Kidney epithelial cell (primary cell): ENCODE measurements at places on chromosomes 12 and 14. TPM values are rescaled to one million over a fixed set of nuclear protein-coding genes. Genes with fewer than 3 reads are reported as not detected.

DNA sequence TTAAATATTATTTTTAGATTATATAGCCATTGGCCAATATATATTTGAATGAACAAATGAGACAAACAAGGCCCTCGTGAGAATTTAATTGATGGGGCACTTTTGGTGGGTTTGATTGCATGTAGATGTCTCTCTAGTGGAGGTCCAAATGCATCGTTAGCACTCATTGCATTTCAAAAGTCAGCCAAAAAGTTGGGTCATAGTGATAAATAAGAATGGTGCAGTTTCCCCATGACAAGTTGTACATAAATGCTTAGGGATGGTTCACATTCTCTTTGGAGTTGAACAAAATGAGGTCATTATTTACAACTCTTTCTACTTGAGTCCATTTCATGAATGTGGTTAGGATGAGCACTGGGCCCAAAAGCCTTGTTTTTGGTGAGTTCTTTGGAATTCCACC is 1.0 kb downstream of the BEST3 start:
- no peak for DNase-seq

DNA sequence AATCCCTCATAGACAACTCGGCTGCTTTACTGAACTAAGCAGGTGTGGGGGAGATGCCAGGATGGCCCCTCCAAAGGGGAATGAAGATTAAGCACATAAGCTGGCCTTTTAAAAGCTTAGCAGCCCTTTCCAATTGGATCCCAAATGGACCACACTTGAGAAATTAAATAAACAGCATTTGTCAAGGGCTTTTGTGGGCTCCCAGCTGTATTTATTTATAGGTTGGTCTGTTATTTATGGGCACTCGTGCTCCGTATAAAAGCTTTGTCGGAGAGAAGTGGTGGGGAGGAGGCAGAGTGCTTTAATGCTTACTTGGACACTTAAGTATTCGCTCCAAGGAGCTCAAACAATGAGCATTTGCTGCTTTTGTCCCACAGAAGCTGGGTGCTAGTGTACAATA is 580.2 kb downstream of the MED13L start:
- DNase-seq: no peak

- no peak for DNase-seq
Observed at GRCh38 chr12:112256780-112257179, 125.5 kb downstream of the HECTD4 start.

Gene KRT2
- total RNA-seq: not detected in 2 replicates

Gene MYH6
- not detected in 2 replicates for total RNA-seq

Gene KLHL33
- total RNA-seq: 0.08 TPM in 1 of 2 replicates, not detected in the other
